CD4-positive, alpha-beta T cell treated with Interleukin-15 for 1 hour (primary cell): ENCODE measurements at places on chromosomes 6 and 20.

GRCh38 chr20:62376112-62377063 is 9.3 kb upstream of the LAMA5 start:
- DNase-seq = no peak

DNA sequence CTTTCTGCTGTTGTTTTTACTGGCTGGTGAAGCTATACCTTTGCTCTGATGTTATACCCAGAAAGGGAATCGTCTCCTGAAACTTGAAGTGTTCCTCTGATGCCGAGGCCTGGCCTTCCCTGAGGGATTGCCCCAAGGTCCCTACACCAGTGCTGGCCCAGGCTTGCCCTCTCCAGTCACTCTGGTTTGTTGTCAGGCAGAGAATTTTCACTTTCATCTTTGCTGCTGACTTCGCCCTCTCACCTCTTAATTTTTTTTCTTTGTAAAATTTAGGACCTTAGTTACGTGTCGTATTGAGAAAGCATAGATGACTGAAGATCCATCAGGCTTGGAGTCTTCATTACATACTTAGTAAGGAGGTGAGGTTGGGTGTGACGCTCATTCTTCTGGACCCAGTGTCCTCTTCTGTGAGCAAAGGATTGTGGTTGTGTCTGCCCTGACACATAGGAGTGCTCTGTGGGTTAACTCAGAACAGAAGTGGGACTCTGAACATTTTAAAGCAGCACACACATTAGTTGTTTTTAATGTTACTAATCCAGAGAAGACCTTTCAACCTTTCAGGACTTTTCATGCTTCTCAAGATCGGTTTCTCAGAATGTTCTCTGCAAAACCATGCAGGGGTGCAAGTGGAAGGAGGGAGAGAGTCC is 45.4 kb downstream of the TULP4 start:
- DNase-seq = no peak

GRCh38 chr6:138680085-138680484 is 93.5 kb upstream of the CCDC28A start:
- DNase-seq = no peak

DNA sequence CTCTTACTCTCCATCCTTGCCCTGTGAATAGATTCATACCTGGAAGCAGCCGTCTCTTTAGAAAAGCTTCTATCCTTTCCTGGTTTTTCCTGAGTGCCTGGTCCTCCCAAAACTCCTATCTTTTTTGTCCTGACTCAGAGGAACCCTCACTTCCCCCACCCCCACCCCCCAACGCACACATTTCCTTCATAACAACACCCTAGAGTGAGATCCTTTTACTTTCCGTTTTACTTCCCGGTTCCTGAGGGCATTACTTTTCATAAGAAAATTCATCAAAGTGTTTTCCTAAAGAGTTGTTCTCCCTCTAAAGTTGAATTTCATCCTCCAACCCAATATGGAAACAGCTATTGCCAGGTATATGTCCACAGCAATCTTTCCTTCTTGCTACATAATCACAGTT is 327.0 kb downstream of the NRN1 start:
- no peak for DNase-seq

GRCh38 chr6:73699676-73700459 is 3.9 kb downstream of the CD109 start:
- DNase-seq = no peak

GRCh38 chr20:22745194-22745500 is 160.8 kb upstream of the FOXA2 start:
- no peak for DNase-seq

DNA sequence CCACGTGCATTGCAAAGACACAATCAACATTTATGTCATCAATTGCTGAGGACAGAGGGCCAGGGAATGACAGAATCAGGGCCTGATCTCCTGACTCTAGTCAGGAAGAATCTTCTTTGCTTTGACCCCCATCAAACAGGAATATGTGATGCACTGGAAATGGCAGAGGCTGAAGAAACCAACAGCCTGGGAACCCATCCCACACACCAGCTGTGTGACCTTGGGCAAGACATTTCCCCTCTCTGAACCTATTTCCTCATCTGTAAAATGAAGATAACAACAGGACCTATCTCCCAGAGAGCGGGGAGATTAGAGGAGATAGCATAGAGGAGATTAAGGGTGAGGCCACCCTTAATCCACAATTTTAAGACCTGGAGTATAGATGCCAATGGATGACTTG is 1.5 kb downstream of the HNF4A start:
- no peak for DNase-seq

DNA sequence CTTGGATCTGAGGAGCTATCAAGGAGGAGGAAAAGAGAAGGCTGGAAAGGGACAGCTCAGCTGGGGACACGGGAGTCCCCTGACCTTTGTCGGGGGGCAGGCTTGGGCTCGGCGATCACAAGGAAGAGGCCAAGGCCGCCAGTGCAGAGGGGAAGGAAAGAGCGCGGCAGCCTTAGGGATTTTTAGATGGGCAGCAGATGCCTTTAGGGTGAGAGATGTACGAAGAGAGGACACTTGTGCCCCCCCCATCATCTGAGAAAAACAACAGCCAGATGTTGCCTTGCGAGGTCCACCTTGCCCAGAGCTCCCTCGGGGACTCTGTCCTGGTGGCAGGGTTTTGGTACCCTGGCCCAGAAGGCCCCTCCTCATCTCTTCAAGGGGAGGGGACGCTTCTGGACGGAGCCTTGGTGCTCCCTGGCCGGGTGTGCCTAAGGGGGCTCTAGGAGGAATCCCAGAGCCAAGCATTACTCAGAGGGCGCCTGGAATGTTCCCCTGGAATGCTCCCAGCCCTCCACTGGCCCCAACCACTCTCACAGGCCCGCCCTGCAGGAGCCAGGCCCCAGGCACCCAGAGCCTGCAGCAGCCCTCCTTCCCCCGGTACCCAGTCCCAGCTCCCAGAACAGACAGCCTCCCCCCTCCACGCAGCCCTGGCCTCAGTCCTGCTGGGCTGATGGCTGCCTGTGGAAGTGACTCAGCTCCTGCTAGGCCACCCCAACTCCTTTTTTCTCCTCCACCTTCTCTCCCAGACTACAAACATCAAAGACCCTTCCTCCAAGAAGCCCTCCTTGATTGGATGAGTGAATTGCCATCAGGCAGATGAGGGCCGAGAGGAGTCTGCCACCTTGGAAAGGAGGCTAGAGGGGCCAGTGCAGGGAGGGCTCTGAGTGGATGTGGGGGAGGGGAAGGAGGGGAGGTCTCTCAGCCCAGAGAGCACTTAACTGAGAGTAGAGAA is 1.8 kb downstream of the ADAM33 start:
- DNase-seq = no peak

DNA sequence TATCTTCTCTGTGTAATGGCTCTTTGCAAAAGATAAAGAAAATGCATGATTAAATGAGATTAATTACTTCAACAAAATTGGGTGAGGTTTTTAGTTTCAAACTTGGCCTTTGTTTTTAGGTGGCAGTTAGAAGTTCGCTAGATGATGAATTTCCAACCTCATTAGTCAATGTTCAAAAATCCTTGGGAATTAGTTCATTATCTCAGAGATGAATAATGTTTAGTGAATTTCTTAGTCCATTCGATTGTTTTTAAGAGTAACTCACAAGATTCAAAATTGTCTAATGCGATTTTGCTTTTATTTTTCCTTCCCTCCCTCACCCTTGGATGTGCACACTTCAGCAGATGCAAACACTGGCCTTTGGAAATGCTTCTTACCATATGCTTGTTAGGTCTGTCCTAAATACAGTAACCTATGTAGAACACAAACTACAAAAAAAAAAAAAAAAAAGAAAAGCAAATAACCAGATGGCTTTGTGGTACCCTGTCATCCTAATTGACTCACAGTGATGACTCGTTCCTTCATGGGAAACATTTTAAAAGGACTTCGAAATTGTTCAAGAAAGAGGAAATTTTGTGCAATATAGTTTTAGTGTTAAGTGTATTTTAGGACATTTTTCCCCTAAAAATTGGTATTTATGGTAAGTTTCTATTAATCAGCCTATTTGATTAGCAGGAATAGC is 66.7 kb downstream of the FAM229B start:
- DNase-seq = no peak

DNA sequence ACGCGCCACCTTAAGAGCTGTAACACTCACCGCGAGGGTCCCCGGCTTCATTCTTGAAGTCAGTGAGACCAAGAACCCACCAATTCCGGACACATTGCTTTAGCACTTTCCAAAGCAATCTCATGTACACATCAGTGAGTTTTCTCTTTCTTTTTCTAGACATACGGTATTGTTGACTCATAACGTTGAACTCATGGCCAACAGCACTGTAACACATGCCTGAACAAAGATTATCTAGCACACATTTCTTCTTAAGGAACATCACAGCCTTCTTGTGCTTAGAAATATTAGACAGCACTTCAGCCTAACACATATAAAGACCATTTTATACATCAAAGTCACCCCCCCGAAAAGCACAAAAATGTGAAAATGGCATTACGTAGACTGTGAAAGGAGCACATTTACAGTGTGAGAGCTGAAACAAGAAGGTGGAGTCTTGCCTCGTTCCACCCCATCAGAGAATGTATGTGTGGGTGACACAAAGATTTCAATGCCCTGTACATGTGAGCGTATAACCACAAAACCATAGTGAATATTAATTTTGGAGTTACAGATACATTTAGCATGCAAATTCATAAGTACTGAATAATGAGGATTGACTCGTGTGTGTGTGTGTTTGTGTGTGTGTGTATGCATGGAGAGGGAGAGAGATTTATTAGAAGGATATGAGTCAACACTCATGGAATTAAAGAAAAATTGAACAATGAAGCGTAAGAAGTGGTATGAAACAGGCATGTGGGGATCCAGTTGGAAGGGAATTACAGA is 134.1 kb downstream of the FAM83B start:
- no peak for DNase-seq

DNA sequence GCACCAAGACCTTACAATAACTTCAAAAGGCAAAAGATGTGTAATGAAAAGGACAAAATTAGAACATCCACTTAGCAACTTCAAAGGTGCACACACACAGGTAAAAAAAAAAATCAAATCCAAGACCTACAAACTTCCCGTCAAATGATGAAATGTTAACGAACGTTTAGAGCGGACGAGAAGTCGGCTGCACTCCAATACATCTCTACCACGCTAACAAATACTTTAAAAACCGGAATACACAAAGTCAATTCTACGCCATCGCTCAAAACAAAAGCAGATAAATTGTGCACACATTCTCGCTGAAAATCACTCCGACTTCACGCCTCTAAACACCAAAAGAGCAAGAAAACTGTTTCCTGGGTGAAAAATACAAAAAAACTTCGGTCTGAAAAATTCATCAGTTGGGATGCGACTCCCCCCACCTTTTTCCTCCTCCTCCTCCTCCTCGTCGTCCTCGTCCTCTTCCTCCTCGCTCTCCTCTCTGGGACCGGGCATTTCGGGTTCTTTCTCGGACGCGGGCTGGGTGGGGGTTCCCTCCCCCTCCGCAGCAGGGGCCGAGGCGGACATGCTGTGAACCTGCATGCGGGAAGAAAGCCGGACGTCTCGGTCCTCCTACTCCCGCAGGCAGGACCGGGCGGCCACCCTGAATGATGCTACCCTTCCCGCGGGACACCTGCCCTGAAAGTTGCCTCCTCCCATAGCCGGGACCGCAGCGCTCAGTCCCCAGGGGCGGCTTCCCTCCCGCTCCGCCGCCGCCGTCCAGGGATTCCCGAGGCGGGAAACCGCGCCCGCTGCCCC is 712 bp downstream of the DEK start:
- DNase-seq = no peak

DNA sequence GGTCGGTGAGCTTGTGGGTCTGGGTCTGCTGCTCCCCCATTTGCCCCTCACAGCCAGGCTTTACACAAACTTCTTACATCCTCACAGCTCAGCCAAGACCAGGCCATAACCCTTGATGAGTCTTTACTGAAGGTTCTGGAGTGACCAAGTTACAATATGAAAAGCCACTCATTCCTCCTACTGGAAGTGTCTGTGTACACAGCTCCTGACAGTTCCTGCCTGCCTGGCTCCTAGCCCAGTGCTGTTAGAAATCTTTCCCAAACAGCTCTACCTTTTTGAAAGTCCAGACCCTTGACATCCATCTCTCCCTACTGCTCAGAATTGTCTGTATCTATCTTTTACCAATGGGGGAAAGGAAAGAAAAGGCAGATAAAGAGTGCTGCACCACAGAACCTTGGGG is 106.9 kb downstream of the PAX1 start:
- no peak for DNase-seq

DNA sequence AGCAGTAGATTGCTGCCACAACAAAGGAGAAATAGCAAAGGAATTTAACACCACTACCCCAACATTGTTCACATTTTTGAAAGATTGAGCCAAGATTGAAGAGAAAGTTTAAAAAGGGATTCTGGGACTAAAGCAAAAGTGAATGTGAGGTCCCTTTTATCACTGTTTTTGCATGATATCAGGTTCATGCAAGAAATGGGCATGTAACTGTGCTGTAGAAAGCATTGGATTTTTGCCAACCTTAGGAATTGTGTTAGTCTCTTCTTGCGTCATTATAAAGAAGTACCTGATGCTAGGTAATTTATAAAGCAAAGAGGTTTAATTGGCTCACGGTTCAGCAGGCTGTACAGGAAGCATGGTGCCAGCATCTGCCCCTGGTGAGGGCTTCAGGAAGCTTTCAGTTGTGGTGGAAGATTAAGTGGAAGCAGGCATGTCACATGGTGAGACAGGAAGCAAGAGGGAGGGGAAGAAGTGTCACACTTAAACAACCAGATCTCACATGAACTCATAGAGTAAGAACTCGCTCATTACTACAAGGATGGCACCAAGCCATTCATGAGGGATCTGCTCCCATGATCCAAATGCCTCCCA is 4.6 kb upstream of the GJB7 start:
- peak; percentile 17 for DNase-seq

DNA sequence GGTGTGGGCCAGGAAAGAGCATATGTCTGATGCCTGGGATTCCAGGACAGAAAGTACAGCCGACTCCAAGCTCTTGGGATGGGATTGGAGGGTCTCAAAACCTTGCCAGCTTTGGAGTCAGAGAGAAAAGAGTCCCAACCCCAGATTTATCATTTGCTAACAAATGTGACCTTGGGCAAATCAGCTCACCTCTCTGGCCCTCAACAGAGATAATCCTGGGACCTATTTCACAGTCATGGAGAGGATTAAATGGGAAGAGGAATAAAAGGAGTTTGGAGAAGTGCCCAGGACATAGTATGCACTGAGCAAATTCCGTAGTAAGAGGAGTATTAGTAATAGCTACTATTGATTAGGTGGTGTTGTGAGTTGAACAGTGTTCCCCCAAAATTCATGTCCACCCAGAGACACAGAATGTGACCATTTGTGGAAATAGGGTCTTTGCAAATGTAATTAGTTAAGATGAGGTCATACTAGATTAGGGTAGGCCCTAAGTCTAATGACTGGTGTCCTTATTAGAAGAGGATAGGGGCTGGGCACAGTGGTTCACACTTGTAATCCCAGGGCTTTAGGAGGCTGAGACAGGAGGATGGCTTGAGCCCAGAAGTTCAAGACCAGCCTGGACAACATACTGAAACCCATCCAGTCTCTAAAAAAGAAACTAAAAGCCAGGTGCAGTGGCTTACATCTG is 17.1 kb downstream of the RIPOR3 start:
- no peak for DNase-seq

- DNase-seq = no peak
Observed at GRCh38 chr6:105921781-105922180, 164.4 kb upstream of the PRDM1 start.

DNA sequence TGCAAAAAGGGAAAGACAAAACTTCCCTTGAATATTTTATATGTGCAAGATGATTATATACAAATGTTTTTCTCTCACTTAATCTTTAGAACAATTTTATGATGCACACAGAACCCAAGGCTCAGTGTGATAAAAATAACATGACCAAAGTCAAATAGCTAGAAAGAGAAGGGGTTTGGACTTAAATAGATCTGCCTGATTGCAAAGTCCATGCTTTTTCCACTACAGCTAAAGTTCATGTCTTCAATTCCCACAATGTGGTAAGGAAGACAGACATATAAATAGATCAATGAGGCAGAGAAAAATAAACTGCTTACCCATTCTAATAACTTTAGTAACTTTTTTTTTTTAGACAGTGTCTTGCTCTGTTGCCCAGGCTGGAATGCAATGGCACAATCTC is 143.8 kb downstream of the CDK19 start:
- no peak for DNase-seq
